ENCODE measurements at places on chromosomes 3 and 15.

DNA sequence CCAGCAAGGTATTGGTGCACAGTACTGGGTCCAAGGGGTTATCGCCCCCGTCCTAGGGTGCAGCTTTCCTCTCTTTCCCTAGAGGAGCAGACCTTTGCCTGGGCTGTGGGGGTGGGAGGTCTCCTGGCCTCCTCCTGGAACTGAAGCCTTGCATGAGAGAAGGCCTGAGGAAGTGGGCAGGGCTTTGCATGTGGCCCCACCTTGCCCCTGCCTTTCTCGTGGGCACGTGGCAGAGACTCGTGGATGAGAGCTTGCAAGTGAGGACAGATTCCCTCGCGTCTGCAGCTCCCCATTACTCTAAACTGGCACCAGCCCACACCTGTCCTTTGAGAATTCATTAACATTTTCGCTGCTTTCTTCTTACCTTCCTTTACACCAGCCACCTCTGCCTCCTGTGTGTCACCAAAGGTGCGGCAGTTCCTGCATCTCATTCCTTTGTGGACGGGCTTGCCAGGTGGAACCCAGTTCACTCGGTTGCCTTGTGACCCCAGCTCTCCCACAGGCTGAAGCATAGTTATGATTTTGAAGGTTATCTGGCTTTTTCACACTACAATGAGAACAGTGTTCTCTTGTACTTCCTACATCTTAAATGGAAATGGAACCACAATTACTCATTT is 40.9 kb upstream of the NR2C2 start:
- DNase-seq = no peak

DNA sequence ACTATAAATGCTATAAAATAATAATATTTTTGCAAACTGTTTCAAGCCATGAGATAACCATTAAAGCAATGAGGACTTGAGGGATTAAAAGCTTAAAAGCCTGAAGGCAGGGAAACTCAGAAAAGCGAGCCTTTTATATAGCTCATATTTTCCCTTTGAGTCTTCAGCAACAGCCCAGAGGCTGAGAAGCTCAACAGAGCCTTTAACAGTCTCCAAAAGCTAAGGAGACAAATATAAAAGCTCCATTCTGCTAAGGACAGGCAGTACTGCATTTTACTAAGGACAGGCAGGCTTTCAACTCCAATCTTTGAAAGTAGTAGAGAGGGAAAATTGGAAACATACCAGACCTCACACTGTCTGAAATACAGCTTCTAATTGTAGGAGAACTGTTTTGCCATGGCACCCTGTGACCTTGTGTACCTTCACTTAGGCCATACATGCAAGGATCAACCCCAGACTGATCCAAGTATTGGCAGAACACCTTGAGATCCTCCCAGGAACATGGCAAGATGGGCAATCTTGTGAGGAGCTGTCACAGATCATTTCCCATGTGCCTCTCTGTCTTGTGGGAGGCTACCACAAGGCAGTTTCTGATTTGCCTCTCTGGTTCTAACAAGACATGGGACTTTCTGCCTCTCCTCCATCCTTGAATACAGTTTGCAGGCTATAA is 53.1 kb upstream of the ARNT2 start:
- no peak for DNase-seq

- DNase-seq = no peak
Measured at GRCh38 chr3:76873532-76874242, 166.2 kb upstream of the ROBO2 start.

GRCh38 chr3:99972380-99973104 is 141.8 kb downstream of the FILIP1L start:
- no peak for DNase-seq

DNA sequence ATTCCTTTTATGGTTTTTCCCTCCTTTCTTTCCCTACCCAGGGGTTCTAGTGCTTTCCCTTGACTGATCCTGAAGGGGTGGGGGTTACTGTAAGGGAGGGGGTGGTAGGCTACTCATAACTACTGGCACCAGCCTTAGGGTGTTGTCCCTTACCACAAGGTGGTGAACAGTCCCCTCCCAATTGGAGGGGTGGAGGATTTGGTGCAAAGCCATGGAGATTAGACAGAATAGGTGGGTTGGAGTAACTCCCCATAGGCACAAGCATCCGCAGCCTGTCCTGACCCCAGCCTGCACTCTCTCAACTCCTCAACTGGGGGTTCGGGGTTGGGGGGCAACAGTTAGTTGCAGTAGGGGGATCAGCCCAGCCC is 2.6 kb upstream of the HYAL2 start:
- DNase-seq = no peak

DNA sequence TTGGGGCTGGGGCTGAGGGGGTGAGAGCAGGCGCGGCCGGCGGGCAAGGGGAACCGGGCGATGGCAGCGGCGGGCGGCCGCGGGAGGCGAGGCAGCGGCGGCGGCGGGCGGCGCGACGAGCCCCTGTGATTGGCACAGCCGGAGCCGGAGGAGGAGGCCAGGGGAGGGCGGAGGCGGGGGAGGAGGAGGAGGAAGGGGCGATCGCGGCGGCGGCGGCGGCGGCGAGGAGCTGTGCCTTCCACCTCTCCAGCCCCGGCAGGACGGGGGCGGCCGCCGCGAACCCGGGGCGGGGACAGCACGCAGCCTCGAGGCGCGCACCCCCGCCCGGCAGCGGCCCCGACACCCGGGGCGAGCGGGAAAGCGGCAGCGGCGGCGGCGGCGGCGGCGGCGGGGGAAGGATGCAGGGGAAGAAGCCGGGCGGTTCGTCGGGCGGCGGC is at the start of gene SLCO3A1:
TSS of gene SLCO3A1 (plus strand) at position 198 of the 437 bp plus-strand sequence.
- DNase-seq = peak; percentile 45

DNA sequence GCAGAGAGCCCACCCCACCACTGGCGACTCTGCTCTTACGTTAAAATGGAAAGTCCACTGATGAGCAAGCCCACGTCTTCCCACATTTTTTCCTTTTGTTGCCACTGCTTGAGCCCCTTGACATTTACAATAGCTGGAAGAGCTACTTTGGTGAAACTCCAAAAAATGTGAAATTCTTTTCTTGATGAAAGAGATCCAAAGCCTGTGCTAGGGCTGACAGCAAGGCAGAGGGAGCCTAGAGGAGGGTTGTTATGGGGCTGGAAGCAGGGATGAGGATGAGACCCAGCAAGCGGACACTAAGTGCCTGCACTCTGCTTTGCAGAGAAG is 97.1 kb downstream of the CEMIP start:
- DNase-seq = no peak

- no peak for DNase-seq
Measured at GRCh38 chr15:23773093-23773492, 86.0 kb upstream of the NDN start.

DNA sequence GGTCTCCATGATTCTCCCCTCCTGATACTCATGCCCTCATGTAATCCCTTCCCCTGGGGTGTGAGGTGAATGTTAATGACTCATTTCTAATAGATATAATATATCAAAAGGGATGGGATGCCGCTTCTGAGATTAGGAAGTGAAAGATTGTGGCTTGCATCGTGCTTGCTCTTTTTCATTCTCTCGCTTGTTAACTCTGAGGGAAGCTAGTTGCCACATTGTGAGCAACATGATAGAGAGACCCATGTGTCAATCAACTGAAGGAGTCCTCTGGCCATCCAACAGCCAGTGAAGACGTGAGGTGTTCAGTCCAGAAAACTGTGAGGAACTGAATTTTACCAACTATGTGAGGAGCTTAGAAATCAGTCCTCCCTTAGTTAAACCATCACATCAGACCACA is 28.9 kb upstream of the DRD3 start:
- no peak for DNase-seq

DNA sequence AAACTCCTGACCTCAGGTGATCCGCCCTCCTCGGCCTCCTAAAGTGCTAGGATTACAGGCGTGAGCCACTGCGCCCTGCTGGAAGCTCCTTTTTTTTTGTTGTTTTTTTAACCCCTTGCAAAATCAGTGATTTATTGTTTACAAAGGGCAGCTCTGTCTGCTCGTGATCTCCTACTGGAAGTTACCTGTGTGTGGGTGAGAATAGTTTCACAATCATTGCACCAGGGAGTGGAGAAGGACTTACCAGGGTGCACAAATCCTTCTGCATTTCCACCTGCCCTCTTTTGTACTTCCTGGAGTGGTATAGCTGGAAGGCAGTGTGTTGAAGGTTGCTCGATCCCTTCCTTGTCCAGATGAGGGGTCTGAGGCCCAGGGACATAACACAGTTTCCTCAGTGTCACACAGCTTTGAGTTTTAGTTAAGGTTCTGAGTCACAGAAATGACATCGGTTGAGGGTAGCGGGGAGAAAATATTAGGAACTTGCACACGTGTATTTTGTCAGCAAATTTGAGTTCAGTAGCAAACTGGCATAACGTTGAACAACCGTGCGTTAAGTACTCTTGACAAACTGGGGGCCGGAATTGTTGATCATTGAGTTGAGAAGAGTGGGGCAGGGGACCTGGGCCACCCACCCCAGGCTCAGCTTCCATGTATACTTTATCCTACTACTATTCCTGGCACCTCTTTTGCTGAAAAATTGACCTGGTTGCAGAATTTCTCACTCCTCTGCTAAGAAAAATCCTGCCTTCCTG is 11.3 kb upstream of the TRAK1 start:
- DNase-seq = peak; percentile 45
